ENCODE measurements at places on chromosomes 3 and 15.

GRCh38 chr3:37054370-37054769 lies 61.1 kb downstream of the MLH1 start:
- DNase-seq = no peak

- DNase-seq = peak; percentile 3
Observed at GRCh38 chr3:2921903-2922302, 188.3 kb downstream of the IL5RA start.

DNA sequence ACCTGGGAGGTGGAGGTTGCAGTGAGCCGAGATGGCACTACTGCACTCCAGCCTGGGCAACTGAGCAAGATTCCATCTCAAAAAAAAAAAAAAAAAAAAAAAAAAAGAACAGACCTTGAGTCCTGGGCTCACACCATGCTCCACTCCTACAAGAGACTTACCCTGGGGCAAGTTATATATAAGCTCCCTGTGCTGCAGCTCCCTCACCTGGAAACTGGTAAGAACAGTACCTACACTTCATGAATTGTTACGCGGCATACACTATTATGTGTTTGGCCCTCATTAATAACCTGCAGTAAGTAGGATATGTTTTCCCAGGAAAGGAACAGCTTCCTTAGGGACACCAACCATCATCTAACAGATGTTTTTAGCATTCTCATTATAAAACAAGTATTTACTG lies 119.6 kb downstream of the FMN1 start:
- DNase-seq = no peak

- no peak for DNase-seq
Observed at GRCh38 chr3:127784283-127784682, 38.0 kb downstream of the MGLL start.

DNA sequence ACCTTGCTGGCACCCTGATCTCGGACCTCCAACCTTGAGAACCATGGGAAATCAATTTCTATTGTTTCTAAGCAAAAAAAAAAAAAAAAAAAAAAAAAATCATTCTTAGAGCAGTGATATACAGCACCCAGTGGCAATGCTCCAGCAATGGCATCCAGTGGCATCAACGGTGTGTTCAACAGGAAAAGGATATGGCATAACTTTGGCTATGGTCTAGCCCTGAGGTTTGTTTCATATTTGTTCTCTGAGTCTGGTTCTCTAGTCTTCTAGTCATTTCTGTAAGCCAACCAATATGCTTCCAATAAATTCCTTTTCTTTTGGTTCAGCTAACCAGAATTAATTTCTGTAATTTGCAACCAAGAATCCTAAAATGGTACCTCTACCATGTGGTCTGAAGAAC lies 19.2 kb downstream of the DENND4A start:
- no peak for DNase-seq

DNA sequence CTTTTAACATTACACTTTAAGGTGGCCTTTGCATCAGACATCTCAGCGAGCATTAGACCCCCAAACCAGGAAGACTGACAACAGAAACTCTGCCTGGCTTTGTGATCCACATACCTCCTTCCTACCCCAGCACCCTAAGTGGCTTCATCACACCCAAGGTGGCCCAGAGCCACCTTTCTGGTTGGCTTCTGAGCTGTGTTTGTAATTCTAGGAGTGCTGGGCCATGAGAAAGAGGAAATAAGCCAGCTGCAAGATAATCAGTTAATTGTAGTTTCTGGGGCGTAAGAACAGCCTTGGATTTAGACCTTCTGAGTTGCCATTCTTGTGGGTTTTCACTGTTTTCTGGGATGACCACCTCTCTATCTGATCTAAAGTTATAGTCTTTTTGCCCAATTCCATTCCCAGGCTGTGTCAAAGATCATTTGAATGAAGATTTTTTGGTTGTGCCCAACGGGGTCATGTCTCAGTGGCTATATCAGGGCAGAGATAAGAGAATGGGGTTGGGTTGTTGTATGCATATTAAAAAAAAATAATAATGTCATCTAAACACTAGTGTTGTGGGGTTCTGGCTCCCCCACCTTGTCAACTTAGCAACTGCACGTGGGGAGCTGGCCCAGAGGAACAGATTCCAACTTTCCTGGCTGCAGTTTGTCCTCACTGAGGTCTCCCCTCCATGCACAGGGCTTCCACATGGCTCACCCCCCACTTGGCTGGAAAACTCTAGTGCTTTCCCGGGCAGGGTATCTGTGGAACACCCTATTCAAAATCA lies 234.8 kb upstream of the WNT5A start:
- no peak for DNase-seq
